Skin of body (tissue), 3 donors: ENCODE measurements at places on chromosomes 12 and 14. TPM values are rescaled to one million over a fixed set of nuclear protein-coding genes. Genes with fewer than 3 reads are reported as not detected.

DNA sequence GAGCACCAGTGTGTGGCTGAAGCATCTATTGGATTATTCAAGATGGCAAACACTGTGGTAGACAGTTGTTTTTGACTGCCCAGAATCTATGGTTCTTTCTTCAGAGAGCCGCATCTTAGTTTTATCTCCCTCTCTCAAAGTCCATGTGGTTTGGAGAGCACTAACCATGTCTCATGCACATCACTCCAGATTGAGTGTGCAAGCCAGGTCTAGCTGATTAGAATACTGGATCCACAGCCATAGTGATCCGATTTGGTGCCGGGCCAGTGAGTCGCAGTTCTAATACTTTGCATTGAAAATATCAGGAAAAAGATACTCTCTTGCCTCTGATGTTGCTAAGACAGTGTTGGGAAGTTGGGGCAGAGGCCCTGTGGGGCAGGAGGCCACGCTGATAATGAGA, 4.6 kb upstream of the SBNO1 start:
- DNase-seq = no peak

DNA sequence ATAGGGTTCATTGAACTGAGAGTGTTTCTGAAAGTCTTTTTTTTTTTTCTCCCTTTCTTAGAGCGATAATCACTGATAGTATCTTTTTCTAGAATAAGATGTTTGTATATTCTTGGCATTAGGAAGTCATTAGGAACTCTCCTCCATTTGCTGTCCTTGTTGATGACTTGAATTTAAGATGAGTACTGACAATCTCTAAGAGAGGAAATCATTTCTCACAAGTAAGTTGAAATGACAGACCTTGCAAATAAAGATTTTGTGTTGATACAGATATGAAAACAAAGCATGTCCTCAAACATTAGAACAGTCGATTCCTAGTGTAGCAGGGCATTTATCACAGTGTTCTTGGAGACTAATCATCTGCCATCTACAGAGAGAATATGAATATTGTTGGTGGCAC, 458.4 kb upstream of the SYT1 start:
- no peak for DNase-seq

- no peak for DNase-seq
These were observed 65.0 kb downstream of the KCNK10 start for GRCh38 chr14:88258021-88258420.

- no peak for DNase-seq
These were observed 45.1 kb downstream of the ARID2 start for GRCh38 chr12:45774508-45775162.

DNA sequence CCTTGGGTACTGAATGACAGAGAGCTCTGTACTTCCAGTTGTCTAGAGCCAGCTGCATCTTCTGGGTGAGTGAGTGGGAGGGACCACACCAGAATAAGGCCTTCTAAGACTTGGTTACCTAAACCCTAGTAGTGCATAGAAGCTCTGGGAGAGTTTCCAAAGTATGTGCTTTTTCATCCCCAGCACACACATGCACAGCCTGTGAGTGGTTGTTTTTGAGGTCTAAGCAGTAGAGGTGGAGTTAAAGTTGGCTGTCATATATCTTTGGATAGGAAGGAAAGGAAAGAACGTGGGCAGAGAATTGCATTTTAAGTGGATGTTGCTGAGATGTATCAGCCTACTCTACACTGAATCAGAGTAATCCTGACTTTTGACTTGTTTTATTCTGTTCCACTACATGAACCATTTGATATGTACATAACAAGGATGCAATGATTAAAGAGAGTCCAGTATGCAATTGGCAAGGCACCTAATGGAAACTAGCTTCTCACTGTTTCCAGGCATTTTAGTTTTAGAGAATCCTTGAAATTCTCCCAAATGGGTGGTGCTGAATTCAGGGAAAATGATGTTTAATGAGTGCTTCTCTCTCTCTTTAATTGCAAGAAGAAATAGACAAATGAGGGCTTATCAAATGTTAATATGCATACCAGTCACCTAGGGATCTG, 51.8 kb upstream of the PRICKLE1 start:
- DNase-seq = no peak

DNA sequence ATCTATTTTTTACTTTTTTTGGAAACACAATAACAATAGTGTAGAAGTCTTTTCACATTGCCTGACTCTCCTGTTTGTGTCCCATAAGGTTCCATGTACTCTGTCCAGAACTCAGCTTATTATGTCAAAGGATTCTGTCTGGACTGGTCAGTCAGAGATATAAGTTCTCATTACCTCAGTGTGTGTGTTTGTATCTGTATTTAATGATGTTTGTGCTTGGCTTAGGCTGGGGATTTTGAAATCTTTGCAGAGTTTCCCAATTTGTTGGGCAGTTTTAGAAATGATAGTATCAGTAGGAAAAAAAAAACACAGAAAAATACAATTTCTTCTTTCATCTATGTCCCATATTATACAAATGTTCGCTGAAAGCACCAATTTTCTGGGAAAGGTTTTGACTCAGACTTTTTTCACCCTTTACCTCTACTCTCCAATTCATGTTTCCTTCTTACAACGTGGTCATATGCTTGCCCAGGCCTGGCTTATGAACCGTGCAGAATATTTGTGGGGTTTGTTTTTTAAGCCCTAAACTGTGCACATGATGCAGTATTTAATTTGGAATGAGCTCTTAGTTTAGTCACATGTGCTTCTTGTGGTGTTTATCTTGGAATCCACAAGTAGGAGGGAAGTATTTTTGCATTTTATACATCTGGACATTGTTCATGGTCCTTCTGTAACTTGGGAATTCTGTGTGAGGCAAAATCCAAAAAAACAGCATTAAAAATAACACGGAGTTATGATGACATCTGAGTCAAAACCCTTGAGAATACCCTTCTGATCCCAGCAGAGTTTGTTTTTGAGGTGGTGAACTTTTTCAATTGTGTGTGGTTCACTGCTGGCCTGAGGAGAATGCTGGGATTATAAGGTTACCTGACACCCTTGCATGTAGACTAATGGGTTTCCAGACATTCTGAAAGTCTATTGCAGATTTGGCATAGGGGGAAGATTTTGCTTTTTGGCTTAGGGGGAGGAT, 121.2 kb downstream of the RAD51B start:
- DNase-seq = peak; percentile 74

GRCh38 chr14:31962920-31963319, 114.2 kb upstream of the ARHGAP5 start:
- DNase-seq = no peak

DNA sequence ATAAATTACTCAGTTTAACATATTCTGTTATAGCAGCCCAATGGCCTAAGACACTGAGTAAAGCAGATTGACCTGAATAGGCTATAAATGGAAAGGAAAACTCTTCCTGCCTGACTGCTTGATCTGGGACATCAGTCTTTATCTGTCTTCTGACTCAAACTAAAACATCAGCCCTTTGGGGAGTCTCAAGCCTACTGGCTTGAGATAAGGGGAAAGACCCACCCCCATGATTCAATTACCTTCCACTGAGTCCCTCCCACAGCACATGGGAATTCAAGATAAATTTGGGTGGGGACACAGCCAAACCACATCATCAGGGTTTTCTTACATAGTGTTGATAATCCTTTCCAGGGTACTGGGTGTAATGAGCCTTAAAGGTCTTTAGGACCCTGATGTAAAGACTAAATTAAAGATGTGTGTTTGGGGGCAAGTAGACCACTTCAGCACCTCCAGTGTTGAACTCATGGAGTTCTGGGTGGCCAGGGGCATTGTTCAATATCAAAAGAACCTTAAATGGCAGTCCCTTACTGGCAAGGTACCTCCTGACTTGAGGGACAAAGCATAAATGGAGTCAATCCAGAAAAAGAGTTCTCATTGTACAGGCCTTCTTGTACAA, 67.8 kb downstream of the TSHR start:
- no peak for DNase-seq

- no peak for DNase-seq
These were observed 463.9 kb upstream of the TBX3 start for GRCh38 chr12:115147916-115148315.

DNA sequence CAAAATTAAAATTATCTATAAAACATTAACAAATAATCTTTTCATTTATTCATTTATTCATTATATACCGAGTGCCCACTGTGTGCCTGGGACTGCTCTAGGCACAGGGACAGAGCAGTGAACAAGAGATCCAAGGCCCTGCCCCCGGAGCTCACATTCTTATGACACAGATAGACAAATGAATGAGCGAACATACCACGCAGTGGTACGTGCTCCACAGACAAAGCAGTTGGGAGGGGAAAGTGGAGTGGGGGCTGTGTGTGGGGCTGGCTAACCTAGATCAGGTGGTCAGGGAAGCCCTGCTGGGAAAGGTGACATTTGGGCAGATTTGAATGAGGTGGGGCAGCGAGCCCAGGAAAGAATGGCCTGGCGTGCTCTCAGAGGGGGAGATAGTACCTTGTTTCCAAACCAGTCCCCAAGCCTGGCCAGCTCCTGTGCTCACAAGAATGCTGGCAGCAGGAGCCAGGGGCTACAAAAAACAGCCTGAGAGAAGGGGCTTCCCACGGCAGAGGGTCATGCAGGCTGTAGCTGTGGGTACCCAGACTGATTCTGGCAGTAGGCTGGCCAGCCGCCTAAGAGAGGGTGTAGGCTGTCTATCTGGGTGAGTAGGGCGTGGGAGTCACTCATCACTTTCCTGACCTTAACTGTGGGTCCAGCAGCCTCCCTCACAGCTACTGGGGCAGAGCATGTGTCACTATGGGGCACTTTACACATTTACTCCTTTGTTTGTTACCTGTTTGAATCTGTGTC, 57.8 kb upstream of the ACTN1 start:
- DNase-seq = no peak

GRCh38 chr14:25231004-25231403, 181.1 kb upstream of the STXBP6 start:
- no peak for DNase-seq

GRCh38 chr12:43210485-43211192, 341.4 kb downstream of the ADAMTS20 start:
- no peak for DNase-seq

GRCh38 chr12:114682106-114682784, 1.7 kb downstream of the TBX3 start:
- no peak for DNase-seq

- no peak for DNase-seq
These were observed 20.5 kb downstream of the OR10G2 start for GRCh38 chr14:21614240-21614639.

GRCh38 chr14:90539496-90539775, 142.6 kb downstream of the CALM1 start:
- DNase-seq = no peak

DNA sequence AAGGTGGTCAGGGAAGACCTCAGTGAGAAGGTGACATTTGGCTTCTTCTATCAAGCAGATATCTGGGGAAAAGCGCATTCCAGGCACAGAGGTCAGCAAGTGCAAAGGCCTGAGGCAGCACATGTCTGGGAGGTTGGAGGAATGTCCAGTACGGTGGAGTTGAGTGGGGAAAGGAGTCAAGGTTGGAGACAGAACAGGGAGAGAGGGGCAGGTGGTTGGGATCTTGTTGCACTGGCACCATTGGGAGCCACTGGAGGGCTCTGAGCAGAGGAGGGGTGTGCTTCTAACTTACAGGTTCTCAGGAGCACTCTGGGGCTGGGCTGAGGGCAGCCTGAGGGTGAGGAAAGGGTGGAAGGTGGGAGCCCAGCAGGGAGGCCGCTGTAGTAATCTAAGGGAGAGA, 52.1 kb downstream of the EID3 start:
- DNase-seq = no peak

DNA sequence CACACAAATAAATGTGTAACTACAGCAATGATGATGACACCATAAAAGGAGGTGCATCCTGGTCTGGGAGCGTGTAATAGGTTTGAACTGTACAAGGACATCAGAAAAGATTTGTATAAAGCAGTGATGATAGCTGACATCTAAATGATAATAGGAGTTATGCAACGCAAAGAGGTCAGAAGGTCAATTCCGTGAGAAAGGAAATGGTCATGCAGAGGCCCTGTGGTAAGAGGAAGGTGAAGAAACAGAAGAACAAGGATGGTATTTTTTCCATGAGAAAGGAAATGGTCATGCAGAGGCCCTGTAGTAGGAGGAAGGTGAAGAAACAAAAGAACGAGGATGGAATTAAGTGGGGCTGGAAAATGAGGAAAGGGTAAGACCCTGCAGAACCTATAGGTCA, 106.7 kb upstream of the TMPO start:
- DNase-seq = no peak

DNA sequence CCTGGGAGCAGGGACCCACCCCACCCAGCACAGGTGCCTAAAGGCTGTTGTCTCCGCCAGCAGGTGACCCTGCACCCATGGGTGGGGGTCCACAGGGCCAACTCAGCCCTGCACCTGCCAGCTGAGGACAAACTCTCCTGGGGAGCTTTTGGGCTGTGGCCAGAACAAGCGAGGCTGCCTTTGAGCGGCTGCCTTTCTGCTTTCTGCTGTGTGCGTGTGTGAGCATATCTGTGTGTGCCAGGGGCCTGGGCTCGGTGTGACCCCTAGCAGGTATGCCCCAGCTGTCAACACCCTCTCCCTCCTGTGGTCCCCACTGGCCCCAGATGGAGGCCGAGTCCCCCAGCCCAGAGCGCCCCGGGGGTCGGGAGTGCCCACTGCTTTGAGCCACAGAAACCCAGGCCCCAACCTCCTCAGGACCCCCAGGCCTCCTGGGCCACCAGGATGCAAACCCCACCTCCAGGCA, 25.9 kb upstream of the GPR132 start:
- DNase-seq = no peak

- no peak for DNase-seq
These were observed 80.6 kb downstream of the PRKAB1 start for GRCh38 chr12:119748497-119748896.

DNA sequence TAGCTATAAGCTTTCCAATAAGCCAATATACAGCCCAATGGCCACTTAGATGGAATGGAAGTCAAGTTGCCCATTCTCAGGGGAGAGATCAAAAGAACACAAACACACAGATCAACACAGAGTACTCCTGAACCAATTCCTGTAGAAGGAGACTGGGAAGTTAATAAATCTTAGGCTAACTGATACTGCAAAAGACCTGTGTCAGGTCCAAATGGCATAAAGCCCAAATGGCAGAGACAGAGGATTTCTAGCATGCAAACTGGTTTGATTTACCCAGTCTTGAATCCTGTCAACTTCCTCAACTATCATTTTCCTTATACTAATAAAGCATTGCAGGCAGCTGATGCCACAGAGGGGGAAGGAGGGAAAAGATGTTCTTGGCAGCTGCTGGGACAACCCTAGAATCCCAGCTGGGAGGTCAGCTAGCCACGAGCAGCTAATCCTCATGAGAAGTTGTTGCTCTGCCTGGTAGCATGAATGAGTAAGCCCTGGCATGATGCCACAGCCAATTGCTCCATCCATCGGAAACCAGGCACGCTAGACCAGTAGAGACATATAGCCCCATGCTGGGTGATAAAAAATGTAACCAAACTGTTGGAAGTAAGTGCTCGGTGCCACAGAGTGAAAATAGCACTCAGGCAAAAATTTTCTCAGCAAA, 26.2 kb downstream of the ANG start:
- no peak for DNase-seq

- no peak for DNase-seq
These were observed 197.0 kb upstream of the AMIGO2 start for GRCh38 chr12:47276621-47277309.

GRCh38 chr12:128947209-128947608, 93.9 kb downstream of the GLT1D1 start:
- no peak for DNase-seq

Gene MAP4K5
- 87.0 TPM for total RNA-seq

Gene ABCC9
- 46.3 TPM for total RNA-seq

Gene CLEC1B
- total RNA-seq = 0.39 TPM

Gene IL31
- total RNA-seq = not detected

Gene PLA2G1B
- not detected for total RNA-seq

Gene CLEC2A
- 18.5 TPM for total RNA-seq

Gene FIGNL2
- total RNA-seq = 0.69 TPM

Gene CLBA1
- total RNA-seq = 3.5 TPM

Gene CELA1
- not detected for total RNA-seq
